ENCODE measurements at places on chromosomes 11 and 22. TPM values are rescaled to one million over a fixed set of nuclear protein-coding genes. Genes with fewer than 3 reads are reported as not detected.

PDE2A gene
- polyA plus RNA-seq, result 2.6 TPM

PLEKHB1 gene
- 0.37 TPM for polyA plus RNA-seq

ELFN2 gene
- polyA plus RNA-seq, result 0.02 TPM

SBF1 gene
- polyA plus RNA-seq, result 18.7 TPM

KCTD14 gene
- 2.5 TPM for polyA plus RNA-seq

PHOX2A gene
- not detected for polyA plus RNA-seq

SMCO4 gene
- 6.4 TPM for polyA plus RNA-seq

MRGPRF gene
- 88.1 TPM for polyA plus RNA-seq

IFTAP gene
- 34.6 TPM for polyA plus RNA-seq

- no peak overlapping the region for H3K4me3 ChIP-seq
- no peak for DNase-seq
- H3K27ac ChIP-seq, result no peak overlapping the region
These were observed 56.3 kb downstream of the ARHGAP20 start for GRCh38 chr11:110655967-110656366.

DNA sequence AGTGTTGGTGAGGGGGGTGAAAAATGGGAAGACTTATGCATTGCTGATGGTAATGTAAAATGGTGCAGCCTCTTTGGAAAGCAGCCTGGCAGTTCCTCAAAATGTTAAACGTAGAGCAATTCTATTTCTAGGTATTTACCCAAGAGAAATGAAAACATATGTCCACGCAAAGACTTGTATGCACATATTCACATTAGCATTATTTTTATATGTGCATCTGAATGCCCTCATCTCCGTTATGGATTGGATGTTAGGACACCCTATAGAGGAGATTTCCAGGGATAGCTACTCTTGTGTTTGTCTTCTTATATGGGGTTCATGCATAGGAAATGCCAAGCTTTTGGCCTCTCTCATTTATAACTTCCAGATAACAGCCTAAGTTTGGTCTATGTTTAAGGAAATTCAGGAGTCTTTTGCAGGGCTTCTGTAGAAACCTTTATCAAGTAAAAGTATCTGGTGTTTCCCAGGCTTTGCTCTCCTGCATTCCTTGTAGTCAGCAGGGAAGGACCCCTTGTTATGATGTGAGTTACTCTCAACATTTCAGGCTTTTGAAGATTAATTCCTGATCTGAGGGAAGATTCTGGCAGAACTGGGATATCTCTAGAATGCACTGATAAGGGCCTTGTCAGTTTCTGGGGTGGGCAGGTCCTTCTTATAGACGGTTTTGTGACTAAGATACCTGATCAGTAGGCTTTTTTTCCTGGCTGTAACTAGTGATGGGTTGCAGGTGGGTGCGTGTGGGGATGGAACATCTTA is 116.8 kb downstream of the TEAD1 start:
- H3K4me3 ChIP-seq, result no peak overlapping the region
- no peak overlapping the region for H3K27ac ChIP-seq
- no peak for DNase-seq
- no peaks in the 10 kb centered on the region for H3K27me3 ChIP-seq
- peaks cover 3% of the 10 kb centered on the region for H3K4me1 ChIP-seq

DNA sequence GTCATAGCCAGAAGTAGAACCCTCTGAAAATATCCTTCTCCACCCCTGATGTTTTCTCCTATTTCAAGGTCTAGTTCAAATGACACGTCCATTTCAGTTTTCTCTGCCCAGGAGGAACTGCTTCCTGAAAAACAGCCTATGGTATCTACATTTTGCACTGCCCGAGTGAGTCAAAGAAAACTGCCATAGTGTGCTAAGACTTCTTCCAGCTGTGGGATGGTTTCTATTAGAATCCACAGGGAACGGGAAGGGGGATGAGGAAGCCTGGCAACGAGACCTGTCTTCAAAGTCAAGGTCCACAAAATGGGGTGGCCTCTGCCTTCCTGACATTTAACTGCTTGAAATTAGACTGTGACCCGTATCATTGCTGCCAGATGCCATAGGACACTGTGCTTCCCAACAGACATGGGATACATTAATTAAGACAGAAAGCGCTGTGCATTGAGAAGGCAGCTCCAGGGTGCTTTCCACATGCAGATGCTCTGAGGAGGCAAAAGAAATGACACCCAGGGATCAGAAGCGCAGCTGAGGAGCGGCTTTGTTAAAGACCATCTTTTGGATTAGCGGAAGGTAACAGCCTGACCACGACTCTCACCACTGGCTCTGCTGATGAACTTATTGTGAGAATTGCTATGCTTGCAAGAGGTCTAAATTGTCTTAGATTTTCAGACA is 39.4 kb upstream of the NUP50 start:
- H3K4me3 ChIP-seq, result no peak overlapping the region
- no peaks in the 10 kb centered on the region for H3K36me3 ChIP-seq
- H3K27me3 ChIP-seq, result no peaks in the 10 kb centered on the region
- H3K27ac ChIP-seq, result no peak overlapping the region

DNA sequence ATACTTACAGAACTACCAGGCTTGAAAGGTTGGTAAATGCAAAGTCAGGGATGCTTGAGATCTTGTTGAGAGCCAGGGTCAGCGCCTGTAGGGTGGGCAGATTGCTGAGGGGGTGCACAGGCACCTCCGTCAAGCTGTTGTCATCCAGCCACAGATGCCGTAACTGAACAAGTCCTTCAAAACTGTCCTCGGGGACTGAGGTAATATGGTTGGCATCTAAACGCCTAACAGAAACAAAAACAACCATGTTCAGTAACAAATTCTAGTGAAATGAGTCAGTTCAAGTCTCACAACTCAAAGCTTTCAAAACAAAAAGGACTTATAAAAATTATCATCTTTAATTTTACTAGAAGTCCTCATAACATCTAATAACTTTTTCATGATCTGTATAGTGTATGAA is 22.2 kb upstream of the CCDC34 start:
- DNase-seq, result peak; percentile 91
- no peak overlapping the region for H3K27ac ChIP-seq
- H3K36me3 ChIP-seq, result no peaks in the 10 kb centered on the region

- H3K4me3 ChIP-seq, result no peak overlapping the region
- DNase-seq, result no peak
- no peak overlapping the region for H3K27ac ChIP-seq
- no peaks in the 10 kb centered on the region for H3K4me1 ChIP-seq
- H3K27me3 ChIP-seq, result no peaks in the 10 kb centered on the region
- H3K36me3 ChIP-seq, result no peaks in the 10 kb centered on the region
These were observed 167.0 kb upstream of the B3GAT1 start for GRCh38 chr11:134578807-134579723.

GRCh38 chr22:39283322-39284141 is 35.9 kb downstream of the RPL3 start:
- no peaks in the 10 kb centered on the region for H3K36me3 ChIP-seq
- no peak overlapping the region for H3K27ac ChIP-seq
- no peaks in the 10 kb centered on the region for H3K27me3 ChIP-seq
- no peaks in the 10 kb centered on the region for H3K4me1 ChIP-seq
- peak; percentile 76 for DNase-seq
- H3K4me3 ChIP-seq, result no peak overlapping the region

DNA sequence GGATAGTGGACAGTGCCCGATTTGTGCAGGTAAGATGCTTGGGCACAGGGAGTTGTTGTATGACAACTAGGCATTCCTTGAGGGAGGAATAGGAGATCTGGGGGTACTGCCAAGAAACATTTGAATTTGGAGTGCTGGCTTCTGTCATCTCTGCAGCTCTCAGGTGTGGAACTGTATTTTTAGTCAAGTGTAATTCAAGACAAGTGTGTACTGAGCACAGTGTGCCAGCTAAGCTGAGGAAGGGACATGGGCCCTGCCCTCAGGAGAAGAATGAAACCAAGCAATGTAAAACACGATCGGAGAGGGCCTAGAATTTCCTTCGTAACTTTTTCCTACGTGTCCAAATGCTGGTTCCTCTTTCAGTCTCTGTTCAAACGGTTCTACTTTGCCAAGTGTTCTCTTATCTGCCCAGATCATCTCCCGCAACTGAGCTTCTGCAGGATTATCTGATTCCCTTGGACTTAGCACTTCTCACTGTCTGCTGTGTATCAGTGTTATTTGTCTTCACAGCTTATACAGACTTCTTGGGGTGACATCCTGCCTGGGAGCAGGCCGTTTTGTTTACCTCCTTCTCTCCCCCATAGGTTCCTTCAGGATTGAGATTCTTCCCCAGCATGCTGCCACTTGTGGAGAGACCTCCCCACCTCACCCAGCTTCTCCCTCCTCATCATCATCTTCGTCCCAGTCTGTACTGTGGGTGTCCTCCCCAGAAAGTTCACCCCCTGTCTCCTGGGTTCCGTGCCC is 27.6 kb downstream of the ART5 start:
- no peaks in the 10 kb centered on the region for H3K27me3 ChIP-seq
- H3K36me3 ChIP-seq, result no peaks in the 10 kb centered on the region
- no peak overlapping the region for H3K27ac ChIP-seq
- H3K4me3 ChIP-seq, result no peak overlapping the region

DNA sequence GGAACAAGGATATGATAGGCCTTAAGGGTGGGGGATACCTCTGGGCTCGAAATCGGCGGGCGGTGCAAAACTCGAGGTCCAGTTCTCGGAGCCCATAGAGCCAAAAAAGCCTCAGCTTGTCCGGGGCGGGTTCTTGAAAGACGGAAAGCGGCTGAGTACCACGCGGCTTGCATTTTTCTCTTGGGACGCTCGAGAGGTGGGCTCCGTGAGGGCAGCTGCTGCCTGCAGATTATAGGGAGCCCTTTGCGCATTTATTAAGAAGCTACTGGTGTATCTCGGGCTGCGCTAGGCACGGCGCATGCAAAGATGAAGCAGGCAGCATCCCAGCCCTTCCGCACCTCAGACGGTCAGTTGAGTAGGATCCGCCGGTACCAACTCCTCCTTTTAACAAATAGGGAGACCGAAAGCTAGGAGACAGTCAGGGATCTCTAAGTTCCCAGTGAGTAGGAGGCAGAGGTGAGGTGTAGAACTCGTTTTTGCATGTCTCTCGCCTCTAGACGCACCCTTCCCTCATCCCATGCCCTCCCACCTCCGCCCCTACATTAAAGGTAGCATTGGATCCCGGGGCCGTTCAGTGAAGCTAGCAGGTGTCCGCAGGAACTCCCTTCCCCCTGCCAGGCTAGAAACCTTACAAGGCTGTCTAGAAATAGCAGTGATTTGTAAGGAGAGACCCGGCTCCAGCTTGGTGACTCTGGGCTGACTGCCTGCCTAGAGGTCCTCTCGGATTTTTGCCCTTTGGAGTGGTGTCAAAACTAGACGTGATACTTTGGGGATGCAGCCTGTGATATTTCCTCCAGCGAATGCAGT is 768 bp downstream of the LDHA start:
- H3K36me3 ChIP-seq, result peaks cover 5% of the 10 kb centered on the region
- peaks cover 5% of the 10 kb centered on the region for H3K4me1 ChIP-seq
- H3K4me3 ChIP-seq, result peak overlapping the region; percentile 96

GRCh38 chr11:118051611-118052461 is 25.0 kb upstream of the TMPRSS4 start:
- DNase-seq, result no peak
- no peaks in the 10 kb centered on the region for H3K4me1 ChIP-seq
- peaks cover 4% of the 10 kb centered on the region for H3K27me3 ChIP-seq
- H3K36me3 ChIP-seq, result no peaks in the 10 kb centered on the region
- no peak overlapping the region for H3K4me3 ChIP-seq

DNA sequence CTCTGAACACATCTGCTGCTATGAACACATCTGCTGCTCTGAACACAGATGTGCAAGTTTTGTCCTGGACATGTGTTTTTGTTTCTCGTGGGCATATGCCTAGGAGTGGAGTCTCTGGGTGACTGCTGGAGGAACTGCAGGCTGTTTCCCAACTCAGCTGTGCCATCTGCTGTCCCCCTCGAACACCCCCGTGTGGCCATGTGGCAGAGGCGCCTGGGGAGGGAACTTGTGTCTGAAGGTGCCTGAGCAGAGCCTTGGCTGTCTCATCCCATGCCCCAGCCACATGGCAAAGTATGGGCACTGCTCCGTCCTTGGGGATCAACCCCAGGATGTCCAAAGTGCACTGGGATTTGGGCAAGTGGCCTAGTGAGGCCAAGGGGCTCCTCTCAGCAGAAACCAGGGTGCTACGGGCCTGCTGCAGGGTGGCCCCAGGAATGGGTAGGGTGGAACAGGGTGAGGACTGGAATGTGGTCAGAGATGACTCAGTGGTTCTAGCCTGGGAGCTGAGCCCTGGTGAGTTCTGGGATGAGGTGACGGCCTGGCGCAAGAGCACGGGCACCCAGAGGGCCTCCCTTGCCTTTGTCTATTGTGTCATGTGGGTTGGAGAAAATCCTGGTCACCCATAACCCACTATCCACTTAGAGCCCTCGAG is 14.7 kb downstream of the GATD1 start:
- DNase-seq, result peak; percentile 78
- H3K27me3 ChIP-seq, result no peaks in the 10 kb centered on the region
- H3K4me3 ChIP-seq, result no peak overlapping the region
- peaks cover 6% of the 10 kb centered on the region for H3K4me1 ChIP-seq
- peaks cover 33% of the 10 kb centered on the region for H3K36me3 ChIP-seq
- H3K27ac ChIP-seq, result peak overlapping the region; percentile 69

GRCh38 chr11:10019906-10020682 is 273.9 kb downstream of the SBF2 start:
- no peak overlapping the region for H3K27ac ChIP-seq
- peaks cover 4% of the 10 kb centered on the region for H3K36me3 ChIP-seq
- no peak for DNase-seq
- H3K4me1 ChIP-seq, result no peaks in the 10 kb centered on the region
- H3K27me3 ChIP-seq, result no peaks in the 10 kb centered on the region

DNA sequence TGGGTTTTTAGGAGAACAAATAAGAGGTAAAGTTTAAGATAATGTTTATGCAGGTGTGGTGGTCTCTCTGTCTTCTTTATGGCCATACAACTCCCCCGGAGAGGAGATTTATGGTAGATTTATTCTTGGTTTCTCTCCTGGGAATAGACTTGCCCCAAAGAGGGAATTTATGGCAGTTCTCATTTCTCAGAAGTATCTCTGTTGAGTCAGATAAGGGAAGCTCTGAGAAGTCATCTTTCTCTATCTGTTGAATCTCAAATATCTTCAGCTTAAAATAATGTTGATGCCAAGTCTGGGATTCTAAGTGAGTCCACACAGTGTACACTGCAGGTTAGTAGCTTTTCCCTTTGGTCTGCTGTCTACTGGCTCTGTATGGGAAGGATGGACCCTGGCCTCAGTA is 276.4 kb upstream of the PLET1 start:
- no peaks in the 10 kb centered on the region for H3K27me3 ChIP-seq
- no peaks in the 10 kb centered on the region for H3K36me3 ChIP-seq
- H3K4me1 ChIP-seq, result no peaks in the 10 kb centered on the region
- no peak for DNase-seq
- no peak overlapping the region for H3K4me3 ChIP-seq

- peak overlapping the region; percentile 23 for H3K4me3 ChIP-seq
- H3K4me1 ChIP-seq, result peaks cover 19% of the 10 kb centered on the region
- H3K27me3 ChIP-seq, result no peaks in the 10 kb centered on the region
- H3K36me3 ChIP-seq, result no peaks in the 10 kb centered on the region
- peak; percentile 10 for DNase-seq
These were observed 68.0 kb downstream of the GAB2 start for GRCh38 chr11:78349624-78350023.

- H3K36me3 ChIP-seq, result no peaks in the 10 kb centered on the region
- no peak for DNase-seq
- H3K4me1 ChIP-seq, result peaks cover 2% of the 10 kb centered on the region
These were observed 35.3 kb upstream of the EP300 start for GRCh38 chr22:41057076-41057475.

GRCh38 chr11:59272771-59273372 is 60.1 kb upstream of the MPEG1 start:
- H3K27ac ChIP-seq, result no peak overlapping the region
- peaks cover 9% of the 10 kb centered on the region for H3K27me3 ChIP-seq
- H3K4me3 ChIP-seq, result no peak overlapping the region
- no peak for DNase-seq
- H3K36me3 ChIP-seq, result no peaks in the 10 kb centered on the region
